Kidney (tissue), 22 donors: ENCODE measurements at places on chromosomes 4 and X.
A peak's percentile ranks its signal among the peaks of the same experiment; 100 is the strongest.

DNA sequence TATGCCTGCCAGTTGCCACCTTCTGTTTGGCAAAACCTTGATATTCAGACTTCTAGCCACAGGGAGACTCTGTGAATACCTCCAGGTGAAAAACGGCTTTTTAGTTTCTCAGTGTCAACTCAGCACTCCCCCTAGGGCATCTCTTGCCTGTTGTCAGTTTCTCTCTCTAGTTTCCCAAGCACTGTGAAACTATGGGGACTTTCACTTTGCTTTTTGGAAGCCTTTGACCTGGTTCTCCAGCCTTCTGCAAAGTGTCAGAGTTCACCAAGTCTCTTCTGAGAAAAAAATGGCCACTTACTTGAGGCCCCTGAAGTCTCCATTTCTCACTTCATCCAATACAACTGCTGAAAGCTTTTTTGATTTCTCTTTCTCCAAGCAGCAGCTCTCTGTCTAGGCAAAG, 521.5 kb downstream of the INPP4B start:
- no peak for DNase-seq

DNA sequence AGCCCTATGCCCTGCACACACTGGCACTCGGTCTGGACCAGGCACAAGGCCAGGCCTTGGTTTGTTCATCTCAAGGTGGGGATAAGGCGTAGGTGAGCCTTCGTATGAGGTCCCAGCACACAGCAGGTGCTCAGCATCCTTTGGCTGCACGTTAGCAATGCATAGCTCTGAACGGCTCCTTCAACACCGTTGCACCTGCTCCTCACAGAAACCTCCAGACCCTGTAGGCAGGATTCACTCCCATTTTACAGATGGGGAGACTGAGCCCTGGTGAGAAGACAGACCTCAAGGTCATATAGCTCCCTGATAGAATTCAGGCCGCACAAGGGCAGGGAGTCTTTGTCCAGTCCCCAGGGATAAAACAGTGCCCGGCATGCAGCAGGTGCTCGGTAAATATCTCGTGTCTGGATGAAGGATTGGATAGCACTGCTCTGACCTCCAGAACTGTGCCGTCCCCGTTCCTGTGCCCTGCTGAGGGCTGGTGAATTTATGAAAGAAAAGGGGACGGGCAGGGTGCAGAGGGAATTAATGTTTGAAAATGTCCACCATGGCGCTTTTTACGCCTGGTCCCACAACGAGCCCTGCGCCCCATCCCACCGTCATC, 2.4 kb downstream of the PPP2R2C start:
- DNase-seq: no peak

DNA sequence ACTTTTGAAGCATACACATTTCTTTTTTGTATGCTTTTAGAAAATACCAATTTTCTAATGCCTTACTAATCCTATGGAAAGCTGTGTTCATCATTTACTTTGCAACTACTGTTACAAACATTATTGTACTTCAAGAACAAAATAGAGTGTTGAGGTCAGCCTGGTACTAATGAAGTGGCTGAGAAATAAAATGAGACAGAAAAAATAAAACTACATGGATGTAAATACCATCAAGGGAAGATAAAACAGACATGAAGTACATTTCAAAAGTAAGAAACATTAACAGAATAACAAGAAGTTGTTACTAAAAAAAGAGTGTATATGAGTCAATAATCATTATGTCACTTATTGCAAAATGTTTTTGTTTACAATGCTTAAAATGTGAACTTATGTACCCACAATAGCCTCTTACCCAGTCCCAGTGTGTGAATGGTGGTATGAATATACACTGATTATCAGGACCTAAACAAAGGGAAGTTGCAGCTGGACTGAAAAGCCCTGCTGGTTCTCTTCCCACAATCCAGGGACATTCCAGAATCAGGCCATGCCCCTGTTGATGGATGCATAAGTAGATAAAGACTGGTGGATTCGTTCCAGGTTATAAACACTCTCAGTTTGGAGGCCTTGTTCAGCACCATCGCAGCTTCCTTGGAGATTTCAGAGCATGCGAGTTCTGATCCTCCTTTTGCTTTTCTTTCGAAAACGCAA, 2.4 kb upstream of the CSN3 start:
- peak; percentile 19 for DNase-seq

DNA sequence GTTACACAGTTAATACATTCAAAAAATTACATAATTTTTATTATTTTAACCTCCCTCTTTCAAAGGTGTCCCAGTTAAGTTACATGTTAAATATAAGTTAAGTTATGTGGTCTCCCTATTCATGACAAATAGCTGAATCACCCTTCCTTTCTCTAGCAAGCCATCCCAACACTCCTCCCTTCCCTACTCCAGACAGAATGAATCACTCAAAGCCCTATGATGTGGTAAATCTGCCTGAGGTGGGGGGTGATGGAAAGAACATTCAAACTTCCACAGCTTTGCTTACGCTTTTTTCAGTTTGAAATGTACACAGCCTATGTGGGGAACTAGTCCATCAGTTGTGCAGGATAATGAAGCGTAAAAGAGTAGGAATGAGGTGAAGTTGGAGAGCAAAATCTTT, 90.2 kb downstream of the CXCL13 start:
- no peak for DNase-seq

- DNase-seq: no peak
Observed at GRCh38 chr4:7052923-7053715, 9.9 kb downstream of the TADA2B start.

- DNase-seq: peak; percentile 92
Observed at GRCh38 chr4:139554893-139555704, 920 bp downstream of the SETD7 start.

DNA sequence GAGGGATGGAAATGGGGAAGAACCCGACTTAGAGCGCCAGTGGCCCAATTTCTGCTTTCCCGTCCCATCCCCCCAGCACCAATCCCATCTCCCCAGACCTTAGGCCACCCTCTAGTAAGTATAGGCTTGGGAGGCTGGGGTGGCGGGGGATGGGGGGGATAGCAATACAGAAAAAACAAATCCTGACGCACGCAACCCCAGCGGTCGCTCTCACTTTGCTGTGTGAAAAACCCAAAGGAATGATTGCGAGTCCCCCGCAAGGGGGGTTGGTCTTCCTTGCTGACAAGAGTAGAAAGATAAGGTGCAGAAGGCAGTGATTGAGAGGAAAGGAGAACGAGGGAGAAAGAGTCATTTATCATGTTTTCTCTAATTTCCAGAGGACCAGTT, 863 bp downstream of the CPE start:
- DNase-seq: no peak

- no peak for DNase-seq
Observed at GRCh38 chrX:123835661-123836371, 24.0 kb upstream of the XIAP start.

- no peak for DNase-seq
Observed at GRCh38 chr4:104524591-104524990, 29.9 kb upstream of the CXXC4 start.

DNA sequence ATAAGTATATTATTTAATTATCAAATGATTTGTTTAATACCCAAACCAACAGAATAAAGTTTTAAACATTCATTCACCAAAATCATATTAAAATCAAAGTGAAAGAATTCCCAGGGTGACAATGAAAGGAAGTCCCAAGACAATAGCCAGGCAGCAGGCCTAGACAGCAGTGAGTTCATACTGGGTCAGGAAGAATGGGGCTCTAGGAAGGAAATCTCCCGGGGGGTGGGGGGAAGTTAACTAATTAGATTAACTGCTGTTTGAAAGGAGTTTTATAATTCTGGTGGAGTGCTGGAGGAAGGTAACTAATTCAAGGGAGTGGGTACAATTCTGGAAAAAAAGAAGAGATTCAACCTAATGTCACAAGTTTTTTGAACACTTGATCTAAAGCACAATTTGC, 104.1 kb downstream of the ZAR1 start:
- DNase-seq: no peak

DNA sequence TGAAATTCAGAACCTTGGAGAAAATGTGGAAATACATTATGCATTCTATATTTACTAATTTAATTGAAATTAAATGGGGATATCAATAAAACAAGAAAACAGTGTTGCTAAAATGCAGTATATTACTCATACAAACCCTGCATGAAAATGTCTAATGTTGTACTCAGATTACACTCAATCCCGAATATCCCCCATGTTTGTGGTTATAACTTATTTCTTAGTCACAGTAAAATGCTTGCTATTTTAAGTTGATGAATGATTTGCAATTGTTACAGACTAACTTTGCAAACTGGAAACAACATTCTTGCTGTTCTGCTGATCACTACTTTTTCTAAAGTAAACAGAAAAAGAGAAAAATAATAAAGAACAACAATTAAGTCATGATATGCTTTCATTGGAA, 33.1 kb upstream of the ANXA10 start:
- DNase-seq: no peak

GRCh38 chr4:30460818-30461217, 259.4 kb upstream of the PCDH7 start:
- DNase-seq: no peak

DNA sequence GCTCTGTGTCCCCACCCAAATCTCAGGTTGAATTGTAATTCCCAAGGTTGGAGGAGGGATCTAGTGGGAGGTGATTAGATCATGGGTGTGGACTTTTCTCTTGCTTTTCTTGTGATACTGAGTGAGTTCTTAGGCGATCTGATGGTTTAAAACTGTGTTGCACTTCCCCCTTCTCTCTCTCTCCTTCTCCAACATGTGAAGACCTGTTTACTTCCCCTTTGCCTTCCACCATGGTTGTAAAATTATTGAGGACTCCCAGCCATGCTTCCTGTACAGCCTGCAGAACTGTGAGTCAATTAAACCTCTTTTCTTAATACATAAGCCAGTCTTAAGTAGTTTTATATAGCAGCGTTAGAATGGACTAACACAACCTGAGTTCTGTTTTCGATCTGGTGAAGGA, 738.2 kb downstream of the ARAP2 start:
- no peak for DNase-seq

GRCh38 chr4:145762719-145763118, 82.8 kb downstream of the C4orf51 start:
- DNase-seq: no peak

DNA sequence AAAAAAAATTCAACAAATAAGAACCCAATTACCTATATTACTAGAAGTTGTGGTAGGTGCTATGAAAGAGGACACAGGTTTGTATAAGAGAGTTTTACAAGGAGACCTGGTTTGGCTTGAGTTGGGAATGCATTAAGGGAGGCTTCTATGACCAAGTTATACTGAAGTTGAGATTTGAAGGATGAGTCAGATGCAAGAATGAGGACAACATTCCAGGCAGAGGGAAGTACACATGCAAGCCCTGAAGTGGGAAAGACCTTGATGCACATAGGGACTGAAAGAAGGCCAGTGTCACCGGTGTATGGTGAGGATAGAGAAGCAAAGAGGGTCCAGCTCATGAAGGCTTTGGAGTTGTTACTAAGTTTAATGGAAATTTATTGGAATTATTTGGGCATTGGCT, 52.2 kb downstream of the ANK2 start:
- DNase-seq: no peak

DNA sequence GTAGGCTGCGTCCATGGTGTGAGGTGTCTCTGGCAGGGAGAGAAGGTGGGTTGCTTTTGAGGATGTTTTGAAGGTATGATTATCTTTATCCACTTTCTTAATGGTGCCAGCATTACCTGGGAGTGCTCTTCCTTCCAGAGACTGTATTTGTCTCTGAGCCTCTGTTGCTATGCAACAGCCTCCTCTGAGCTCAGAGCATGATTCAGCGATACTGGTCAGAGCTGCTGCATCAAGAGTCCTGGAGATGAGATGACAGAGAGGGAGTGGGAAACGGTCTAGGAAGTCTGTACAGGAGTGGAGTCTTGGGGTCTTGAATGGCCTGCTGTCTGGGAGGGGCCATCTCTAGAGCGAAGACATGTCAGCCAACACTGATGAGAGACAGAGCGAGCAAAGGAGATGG, 104.4 kb upstream of the RAB40AL start:
- no peak for DNase-seq

- DNase-seq: no peak
Observed at GRCh38 chr4:156858071-156858470, 113.5 kb downstream of the PDGFC start.

DNA sequence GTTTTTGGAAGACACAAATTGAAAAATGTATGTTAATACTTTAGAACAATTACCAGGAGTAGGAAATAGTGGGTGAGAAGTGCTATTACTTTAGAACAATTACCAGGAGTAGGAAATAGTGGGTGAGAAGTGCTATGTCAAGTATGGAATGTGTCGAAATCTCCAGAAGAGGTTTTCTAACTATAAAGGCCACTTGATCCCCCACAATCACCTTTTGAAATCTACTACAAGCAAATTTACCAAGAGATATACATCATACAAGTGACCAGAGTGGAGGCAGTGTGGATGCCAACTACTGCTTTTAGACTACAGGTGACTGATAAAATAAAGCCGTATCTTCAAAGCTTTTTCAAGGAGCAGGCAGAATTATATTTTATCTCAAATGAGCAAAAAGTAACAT, 43.1 kb downstream of the MAB21L2 start:
- no peak for DNase-seq

DNA sequence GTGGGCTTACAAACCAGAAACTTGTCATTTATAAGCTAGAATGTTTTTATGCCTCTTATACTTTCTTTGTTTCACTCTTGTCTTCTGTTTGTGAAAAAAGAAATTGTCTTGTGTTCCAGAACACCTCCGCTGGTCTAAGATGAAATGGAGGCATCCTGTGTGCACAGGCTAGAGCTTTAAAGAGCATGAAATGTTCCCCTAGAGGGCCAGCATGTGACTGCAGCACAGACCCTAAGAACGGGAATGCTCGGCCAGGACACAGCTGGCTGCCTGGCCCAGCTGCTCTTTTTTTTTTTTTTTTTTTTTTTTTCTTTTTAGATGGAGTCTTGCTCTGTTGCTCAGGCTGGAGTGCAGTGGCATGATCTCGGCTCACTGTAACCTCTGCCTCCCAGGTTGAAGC, 33.6 kb downstream of the SETD7 start:
- no peak for DNase-seq

- no peak for DNase-seq
Observed at GRCh38 chr4:133863153-133863552, 338.4 kb downstream of the PABPC4L start.

DNA sequence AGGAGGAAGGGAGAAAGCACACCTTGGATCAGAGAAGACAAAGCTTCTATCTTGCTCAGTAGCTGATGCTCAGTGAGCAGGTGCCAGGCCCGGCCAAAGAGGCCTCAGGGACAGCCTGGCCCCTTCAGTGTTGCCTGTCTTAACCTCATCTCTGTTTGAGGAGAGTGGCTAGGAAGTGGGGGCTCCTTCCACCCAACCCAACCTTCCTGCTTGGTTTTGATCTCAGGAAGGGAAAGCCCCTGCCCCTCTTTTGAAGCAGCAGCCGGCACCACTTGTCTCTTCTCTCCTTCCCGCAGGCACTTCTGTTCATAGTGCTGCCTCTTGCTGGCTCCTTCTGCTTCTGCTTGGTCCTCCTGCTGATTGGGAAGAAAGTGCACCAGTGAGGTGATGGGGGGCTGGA, 2.4 kb upstream of the AFF2 start:
- DNase-seq: no peak

- no peak for DNase-seq
Observed at GRCh38 chr4:142169216-142169615, 532.8 kb downstream of the IL15 start.

DNA sequence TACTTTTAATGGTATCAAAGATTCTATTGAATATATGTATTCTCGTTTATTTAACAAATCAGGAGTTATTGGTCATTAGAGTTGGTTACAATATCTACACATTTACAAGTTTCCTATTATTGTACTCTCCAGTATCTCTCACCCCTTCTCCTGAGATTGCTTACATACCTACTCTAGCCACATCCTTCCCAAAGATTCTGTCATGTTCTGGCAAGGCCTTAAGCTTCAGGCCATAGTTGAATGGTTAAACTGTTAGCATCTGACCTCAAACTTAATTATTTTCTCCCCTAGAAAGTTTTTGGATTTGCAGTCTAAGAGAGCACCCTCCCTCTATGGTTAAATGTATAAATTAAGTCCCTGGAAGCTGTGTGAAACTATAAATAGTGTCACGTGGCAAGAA, 784.2 kb downstream of the GLUD2 start:
- DNase-seq: no peak
